ENCODE measurements at places on chromosomes 16 and 17.

- DNase-seq, result no peak
Measured at GRCh38 chr16:2857451-2858244, at the start of gene PRSS22. TSS of gene PRSS22 (minus strand) at chr16:2858170. CDS start at chr16:2858104, 66 bp downstream.

DNA sequence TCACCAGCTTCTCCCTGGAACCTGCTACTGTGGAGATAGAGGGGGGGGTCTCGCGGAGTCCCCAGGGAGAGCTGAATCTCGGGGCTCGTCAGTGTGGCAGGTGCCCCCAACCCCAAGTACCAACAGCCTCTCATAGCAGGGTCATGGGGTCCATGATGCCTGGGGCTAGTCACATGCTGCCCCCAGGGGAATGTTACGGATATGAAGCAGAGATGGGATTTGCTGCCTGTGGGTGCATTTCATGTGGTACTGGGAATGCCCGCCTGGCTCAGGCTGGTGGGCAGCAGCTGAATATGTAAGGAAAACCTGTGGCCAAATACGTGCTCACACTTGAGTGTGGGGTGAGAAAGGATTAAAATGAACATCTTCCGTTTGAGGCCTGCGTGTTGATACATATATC is 49.4 kb downstream of the MEAK7 start:
- DNase-seq, result no peak

DNA sequence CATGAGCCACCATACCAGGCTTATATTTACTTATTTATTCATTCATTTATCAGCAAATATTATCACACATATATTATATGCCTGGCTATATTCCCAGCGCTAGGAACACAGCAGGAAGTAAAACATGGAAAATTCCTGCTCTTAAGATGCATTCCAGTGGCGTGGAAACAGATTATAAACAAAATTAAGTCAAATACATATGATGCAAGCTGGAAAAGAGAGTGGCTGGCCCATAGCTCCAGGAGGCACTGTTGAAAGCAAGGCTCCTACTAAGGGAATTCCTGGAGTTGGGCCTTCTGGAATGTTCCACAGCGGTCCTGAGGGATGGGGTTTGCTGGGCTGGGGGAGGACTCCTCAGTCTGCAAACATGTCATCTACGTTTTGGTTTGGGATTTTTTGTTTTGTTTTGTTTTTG is 18.4 kb downstream of the ADCY9 start:
- DNase-seq, result no peak

- DNase-seq, result no peak
Measured at GRCh38 chr17:68100000-68100641, 64.6 kb downstream of the KPNA2 start.

DNA sequence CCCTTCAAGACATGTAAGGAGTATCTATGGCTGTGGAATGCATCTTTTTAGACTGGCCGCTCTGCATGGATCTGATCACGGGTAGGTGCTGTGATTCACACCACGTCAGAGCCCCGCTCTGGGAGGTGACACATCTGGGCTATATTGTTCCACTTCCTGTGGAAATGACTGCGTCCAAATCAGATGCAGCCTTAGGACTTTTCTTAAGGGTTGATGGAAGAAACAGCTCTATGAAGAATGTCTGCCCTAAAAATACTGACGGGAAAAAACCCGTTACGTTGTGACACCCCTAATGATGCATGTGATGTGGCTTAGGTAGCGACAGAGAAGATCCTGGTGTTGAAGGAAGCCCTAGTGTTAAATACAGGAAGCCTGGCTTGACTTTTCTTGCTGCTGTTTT is 12.2 kb downstream of the BANP start:
- DNase-seq, result no peak

DNA sequence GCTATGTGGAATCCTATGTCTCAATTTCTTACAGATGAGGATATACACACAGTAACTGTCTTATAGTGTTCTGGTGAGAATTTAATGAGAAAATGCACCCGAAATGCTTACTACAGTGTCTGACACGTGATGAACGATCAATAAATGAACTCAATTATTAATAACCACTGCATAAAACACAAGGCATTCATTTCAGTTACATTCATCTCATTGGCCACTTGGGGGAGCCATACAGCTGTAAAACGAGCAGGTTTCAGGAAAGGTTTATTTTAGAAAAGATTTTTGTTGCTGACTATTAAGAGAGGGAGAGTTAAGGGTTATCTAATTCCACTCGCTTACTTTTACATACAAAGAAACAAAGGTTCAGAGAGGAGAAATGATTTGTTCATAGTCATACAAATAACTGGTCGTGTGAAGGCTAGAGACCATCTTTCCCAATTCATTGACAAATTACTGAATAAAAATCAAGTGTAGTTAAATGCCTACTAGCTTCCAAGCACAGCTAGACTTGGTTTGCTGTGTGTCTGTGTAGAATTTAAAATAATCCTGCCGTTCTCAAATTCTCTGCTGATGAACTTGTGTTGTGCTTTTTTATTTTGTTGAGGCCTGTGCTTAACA is 160.1 kb downstream of the MAP2K4 start:
- DNase-seq, result no peak

DNA sequence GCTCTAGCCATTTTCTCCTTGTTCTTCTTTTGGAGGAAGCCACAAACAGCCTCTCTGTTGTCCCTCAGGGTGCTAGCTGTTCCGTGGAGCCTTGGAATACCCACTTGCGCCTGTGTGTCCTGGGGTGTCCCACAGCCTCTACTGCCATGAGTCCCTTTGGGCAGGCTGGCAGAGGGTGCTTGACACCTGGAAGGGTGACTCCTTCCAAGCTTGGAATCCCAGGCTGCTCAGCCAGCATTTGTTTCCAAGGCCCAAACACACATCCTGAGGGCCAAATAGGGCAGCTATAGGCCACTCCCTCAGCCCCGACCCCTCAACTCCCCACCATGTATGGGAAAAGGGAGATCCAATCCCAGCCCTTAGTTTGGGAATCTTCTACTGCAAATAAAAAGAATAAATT is 14.9 kb downstream of the ZNHIT3 start:
- DNase-seq, result no peak

DNA sequence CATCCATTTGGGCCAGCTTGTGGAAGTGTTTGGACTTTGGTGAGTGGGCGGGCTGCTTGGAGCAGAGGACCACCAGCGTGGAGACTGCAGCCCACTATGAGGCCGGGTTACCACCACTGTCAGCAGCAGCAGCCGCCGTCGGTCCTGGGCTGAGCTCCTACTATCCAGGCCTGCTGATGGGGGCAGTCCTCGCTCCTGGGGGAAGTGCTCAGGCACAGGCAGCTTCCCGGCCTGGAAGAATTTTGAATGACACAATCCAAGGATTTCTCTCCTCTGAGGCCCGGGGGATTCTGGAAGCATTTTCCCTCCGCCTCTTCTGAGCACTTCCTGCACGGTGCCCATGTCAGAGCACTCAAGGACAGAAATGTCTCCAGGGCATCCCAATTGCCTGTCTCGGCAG is 5.3 kb upstream of the NOD2 start:
- no peak for DNase-seq

DNA sequence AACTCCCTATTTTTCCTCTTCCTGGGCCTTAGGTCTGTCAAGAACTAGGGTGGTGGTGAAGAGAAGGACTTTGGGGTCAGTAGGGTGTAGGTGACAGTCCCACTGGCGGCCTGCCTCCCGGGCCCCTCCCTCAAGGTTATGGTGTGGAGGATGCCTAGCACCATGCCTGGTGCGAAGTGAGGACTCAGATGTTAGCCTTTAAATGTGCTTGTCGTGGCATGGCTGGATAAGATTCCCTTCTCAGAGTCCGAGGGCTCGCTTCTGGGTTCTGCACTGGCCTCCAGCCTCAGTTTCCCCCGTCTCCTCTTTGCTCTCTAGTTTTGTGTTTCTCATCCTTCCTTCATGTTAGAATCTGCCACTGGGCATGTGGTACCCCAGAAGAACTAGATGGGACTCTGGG is 32.0 kb downstream of the HAPSTR1 start:
- no peak for DNase-seq

- DNase-seq, result no peak
Measured at GRCh38 chr17:15236281-15237105, 28.6 kb downstream of the PMP22 start.

DNA sequence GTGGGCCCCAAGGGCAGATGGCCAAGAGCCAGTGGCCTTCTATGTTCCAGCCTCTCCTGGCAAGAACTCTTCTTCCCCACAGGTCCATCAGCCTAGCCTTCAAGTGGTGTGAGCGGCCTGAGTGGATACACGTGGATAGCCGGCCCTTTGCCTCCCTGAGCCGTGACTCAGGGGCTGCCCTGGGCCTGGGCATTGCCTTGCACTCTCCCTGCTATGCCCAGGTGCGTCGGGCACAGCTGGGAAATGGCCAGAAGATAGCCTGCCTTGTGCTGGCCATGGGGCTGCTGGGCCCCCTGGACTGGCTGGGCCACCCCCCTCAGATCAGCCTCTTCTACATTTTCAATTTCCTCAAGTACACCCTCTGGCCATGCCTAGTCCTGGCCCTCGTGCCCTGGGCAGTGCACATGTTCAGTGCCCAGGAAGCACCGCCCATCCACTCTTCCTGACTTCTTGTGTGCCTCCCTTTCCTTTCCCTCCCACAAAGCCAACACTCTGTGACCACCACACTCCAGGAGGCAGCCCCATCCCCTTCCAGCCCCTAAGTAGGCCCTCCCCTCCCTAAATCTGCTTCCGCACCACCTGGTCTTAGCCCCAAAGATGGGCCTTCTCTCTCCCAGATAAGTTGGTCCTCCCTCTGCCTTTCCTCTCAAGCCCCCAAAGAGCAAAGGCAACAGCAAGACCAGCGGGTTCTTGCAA is 5.2 kb downstream of the G6PC3 start:
- no peak for DNase-seq

GRCh38 chr17:83083368-83084201 is 4.2 kb downstream of the METRNL start:
- no peak for DNase-seq

DNA sequence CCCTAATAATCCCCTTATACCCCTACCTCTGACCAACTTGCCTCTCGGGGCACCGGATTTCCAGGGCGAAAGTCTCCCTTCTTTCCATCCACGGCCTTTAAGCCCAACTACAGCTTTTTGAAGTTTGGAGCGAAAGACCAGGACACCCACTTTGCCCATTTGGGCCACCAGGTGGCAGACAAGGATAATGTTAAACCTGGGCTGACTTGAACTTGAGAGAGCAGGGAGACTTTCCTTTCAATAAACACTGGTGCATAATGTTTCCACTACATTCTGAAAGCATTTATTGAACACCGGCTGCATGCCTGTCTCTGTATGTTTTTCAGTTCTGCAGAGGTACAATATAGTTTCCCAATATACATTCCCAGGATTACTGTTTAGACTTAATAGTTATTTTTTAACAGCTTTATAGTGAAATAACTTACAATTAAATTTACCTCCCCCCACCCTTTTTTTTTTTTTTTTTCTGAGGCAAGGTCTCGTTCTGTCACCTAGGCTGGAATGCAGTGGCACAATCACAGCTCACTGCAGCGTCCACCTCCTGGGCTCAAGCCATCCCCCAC is 6.9 kb upstream of the CES3 start:
- peak; percentile 64 for DNase-seq
